Activated T-helper 1 cell treated with anti-CD3 and anti-CD28 coated beads, Interleukin-2, amount 50 U/mL, for 16 hours (primary cell): ENCODE measurements at places on chromosomes 2 and 18.

DNA sequence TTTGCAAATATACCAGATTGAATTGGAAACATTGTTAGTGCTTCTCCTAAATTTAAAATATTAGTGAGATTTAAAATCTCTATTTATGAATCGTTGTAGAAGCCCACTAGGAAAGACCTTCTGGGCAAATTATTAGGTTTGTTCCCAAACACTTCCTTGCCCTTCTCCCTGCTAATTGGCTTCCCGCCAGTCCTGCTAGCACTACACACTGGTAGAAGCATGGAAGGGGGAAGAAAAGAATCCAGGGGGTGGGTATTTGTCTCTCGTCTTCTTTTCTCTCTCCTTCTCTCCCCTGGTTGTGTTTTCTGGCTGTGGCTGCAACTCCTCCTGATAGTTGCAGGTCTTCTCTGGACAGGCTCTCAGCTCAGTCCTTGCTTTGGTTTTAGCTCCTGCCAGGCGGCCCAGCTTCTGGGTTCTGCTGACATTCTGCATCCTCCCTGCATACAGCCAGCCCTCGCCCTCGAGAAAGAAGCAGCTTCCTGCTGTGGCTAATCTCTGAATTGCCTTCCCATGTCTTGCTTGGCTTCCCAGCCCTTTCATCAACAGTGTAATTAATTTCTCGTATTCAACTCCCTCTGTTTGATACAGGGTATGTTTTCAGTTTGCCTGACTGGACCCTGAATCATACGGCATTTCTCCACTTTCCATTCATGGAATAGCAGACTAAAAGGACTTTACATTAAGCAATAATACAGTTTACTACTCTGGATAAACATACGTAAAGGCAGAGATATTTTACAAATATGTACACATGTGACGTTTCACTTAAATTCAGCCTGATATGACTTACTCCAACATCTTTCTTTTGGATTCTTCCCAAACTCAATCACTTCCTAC is 6.9 kb upstream of the PARD3B start:
- no peak for DNase-seq

- DNase-seq, result no peak
Observed at GRCh38 chr2:229416116-229416694, 145.1 kb upstream of the PID1 start.

- no peak for DNase-seq
Observed at GRCh38 chr2:217757108-217757463, 245.7 kb downstream of the TNS1 start.

DNA sequence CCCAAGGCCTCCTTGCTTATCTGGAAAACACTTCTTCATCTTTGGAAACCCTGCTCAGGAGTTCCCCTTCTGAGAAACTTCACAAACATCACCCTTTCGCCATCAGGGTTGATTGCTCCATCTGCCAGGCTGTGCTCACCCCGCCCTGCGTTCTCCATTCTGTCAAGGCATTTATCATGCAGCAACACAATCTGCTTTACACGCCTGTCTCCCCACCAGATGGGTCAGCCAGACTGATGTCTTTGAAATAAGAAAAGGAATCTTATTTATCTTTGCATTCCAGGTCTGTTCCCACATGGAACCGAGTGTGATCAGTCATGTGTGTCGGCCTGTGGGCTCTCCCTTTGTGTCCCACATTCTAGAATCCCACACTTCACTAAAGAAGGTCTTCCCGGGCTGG is 110.0 kb upstream of the ARL4C start:
- DNase-seq, result no peak

DNA sequence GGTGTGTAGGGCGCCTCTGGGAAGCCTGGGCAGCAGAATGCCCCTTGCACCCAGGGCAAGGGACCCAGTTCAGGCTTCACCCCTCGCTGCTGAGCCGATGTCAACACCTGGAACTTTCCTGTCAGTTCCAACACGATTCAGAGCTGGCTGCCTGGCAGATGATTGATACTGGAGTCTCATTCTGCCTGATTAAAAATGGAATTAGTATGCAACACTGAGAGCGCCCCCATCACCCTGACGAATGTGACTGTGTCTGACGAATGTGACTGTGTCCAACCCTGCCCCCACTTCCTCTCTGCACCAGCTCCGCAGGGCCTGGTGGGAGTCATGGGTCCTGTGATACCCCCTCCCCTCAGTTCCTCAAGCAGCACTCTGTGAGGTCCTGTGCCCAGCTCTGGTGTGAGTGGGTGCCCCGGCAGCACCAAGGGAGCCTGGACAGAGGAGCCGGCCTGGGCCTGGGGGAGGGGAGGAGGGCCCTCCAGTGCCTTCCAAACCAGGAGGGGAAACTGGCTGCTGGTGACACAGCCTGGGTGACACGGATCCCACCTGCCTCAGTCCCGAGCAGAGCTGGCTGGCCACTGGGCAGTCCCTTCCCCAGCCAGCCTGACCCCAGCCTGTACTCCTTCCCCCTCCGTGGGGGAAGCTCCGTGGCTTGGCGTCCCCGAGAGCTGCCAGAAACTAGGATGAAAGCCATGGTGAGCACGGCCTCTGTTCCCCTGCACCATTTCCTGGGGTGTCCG is 41.4 kb upstream of the ALPP start:
- no peak for DNase-seq

- no peak for DNase-seq
Observed at GRCh38 chr18:28541276-28541930, 364.5 kb upstream of the CDH2 start.

DNA sequence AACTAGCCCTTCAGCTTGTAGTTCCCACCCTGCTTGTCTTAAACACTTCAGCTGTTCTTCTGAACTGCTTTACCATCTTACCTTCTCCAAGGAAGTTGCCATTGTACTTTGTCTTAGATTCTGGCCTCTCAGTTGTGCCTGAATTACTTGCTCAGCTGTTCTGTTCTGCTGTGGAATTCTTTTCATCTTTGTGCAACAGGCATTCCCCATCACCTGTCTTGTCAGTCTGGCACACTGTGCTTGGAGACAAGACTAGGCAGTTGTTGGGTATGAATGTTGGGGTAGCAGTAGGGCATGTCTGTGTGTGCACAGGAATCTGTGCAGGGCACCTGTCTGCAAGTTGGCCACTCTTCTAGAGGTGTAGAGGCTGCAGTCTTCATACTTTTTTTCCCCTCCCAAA is 38.7 kb downstream of the PHLPP1 start:
- DNase-seq, result no peak
